Activated CD4-positive, alpha-beta memory T cell treated with anti-CD3 and anti-CD28 coated beads for 36 hours (primary cell): ENCODE measurements at places on chromosomes 7 and 10.

GRCh38 chr7:115054478-115055065 lies 132.7 kb downstream of the MDFIC start:
- no peak for DNase-seq

- DNase-seq, result no peak
Observed at GRCh38 chr7:148238761-148239325, 351.7 kb upstream of the C7orf33 start.

- DNase-seq, result no peak
Observed at GRCh38 chr7:6273917-6274630, 1.6 kb upstream of the CYTH3 start.

DNA sequence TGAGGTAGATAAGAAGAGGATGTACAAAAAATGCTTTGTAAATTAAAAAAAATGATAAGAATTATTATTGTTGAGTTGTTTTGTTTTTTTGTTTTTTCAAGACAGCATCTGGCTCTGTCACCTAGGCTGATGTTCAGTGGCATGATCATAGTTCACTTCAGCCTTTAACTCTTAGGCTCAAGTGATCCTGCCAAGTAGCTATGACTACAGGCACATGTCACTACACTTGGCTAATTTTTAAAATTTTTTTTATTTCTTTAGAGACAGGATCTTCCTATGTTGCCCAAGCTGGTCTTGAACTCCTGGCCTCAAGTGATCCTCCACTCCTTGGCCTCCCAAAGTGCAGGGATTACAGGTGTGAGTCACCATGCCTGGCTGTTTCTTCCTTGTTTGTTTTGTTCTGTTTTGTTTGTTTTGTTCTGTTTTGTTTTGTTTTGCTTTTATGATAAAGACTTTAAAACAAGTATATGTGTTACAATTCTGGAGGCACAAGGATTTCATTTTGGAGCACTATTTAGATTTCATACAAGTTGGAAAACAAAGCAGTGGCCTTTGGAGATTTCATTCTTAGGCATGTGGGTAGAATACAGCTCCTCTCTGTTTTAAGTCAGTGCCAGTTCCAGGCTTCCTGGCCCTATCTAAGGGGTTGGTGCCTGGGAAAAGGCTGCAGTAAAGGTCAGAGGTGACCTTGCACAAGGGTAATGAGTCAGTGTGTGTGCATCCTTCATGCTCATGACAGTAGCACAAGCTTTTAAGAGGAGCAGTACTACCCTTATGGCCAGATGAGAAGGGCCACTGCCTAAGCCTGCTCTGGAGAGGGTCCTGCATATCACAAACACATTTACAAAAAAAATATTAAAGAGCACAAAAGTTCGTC lies 17.9 kb downstream of the FGFBP3 start:
- DNase-seq, result no peak
